ENCODE measurements at places on chromosomes 12 and 14.
A peak's percentile ranks its signal among the peaks of the same experiment; 100 is the strongest.

- no peak for DNase-seq
These were observed 202.2 kb upstream of the PRKD1 start for GRCh38 chr14:30129807-30130206.

DNA sequence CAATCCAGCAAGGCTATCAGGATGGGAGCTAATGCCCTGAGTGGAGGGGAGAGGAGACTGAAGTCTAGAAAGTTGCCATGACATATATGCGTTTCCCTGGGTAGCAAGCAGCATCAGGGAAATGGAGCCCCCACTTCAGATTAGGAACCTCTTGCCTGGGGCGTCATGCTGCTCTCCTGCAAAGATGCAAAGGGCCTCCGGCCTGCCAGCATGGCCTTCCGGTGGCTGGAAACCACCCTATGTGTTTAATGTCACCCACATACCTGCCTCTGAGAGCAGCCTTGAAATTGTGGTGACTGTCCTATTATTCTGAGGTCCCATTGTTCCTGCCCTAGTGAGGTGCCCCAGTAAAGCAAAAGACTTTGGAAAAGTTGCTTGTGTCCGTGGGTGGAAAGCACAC, 10.0 kb upstream of the IFI27L2 start:
- no peak for DNase-seq

- no peak for DNase-seq
These were observed 15.6 kb downstream of the FAM186A start for GRCh38 chr12:50380761-50381325.

DNA sequence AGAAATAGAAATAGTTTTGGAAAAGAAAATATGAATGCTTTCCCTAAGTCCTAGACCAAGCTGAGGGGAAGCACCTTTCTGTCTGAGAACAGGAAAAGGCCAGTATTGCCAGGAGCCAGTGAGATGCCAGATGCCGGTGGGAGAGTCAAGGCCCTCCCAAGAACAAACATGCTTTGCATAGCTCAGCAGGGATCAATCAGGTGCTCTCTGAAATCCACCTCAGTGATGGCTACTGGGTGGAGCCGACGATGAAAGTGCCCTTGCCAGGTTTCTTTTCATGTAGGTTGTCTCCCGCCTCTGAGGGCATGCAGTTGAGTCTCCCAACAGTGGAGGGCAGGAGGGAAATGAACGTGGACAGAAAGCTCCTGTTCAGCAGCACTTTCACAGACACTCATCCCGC, 28.3 kb downstream of the DEGS2 start:
- DNase-seq = no peak

GRCh38 chr14:105059035-105059924, 6.0 kb downstream of the GPR132 start:
- peak; percentile 16 for DNase-seq

GRCh38 chr14:73785834-73786635, 65.6 kb upstream of the PTGR2 start:
- DNase-seq = peak; percentile 93

- DNase-seq = no peak
These were observed 130.2 kb upstream of the LRFN5 start for GRCh38 chr14:41476526-41476925.

GRCh38 chr12:79688376-79689060, 2.2 kb downstream of the PAWR start:
- no peak for DNase-seq

GRCh38 chr14:69652942-69653684, 41.7 kb downstream of the SUSD6 start:
- no peak for DNase-seq

GRCh38 chr12:73225371-73225937, 953.3 kb downstream of the TRHDE start:
- no peak for DNase-seq

- DNase-seq = no peak
These were observed 1.2 kb upstream of the LRP1-AS start for GRCh38 chr12:57148469-57149244.

- no peak for DNase-seq
These were observed 21.5 kb upstream of the ERGIC2 start for GRCh38 chr12:29402437-29402836.

DNA sequence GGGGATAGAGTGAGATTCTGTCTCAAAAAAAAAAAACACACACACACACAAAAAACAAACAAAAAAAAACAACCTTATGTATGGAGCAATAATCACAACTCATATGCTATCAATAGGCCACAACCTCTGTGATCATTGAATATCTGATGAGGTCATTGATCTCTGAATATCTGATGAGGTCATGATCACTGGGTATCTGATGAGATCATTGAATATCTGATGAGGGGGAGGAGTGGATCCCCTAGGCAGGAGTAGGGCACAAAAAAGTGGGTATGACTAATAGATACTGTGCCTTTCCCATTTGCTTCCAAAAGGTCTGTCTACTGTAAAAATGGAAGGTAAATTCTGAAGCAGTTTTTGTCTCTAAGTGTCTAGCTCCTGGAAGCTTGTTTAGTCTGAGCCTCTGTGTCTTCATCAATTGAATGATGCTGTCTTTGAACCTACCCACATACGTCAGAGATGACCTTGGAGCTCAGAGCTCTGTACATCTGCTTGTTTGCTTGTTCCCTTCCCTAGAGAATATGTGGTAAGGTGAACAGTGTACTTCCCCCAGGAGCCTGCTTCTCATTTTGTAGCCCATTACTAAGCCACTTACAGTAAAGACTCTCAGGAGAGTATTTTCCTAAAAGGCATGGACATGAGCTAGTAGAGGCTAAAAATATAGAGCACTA, 13.6 kb downstream of the PAH start:
- no peak for DNase-seq

DNA sequence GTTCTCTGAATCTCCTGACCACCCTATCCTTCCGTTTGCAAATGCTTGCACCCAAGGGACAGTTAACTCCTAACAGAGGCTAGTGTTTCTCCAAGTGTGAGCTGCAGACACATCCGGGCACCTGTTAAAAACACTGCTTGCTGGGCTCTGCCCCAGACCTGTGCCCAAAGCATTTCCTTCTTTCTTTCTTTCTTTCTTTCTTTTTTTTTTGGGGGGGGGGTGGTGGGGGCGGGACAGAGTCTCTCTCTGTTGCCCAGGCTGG, 42.5 kb downstream of the SPRING1 start:
- no peak for DNase-seq

DNA sequence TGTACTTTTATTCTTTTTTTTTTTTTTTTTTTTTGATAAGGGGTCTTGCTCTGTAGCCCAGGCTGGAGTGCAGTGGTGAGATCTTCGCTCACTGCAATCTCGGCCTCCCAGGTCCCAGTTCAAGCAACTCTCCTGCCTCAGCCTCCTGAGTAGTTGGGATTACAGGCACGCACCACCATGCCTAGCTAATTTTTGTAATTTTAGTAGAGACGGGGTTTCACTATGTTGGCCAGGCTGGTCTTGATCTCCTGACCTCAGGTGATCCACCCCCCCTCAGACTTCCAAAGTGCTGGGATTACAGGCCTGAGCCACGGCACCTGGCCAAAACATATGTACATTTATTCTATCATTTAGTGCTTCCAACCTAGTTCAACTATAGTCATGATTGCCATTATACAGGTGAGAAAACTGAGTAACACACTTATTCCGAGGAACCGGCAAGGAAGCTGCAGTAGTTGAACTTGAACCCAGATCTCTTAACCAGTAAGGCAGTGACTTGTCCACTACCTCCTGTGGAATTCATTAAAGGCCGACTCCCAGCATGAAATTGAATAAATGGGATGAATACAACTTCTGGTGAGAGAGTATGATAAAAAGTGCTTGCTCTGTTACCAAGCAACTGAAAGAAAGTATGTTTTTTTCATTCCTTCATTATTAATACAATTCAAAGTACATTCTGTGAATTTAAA, 755 bp upstream of the ATF7IP start:
- no peak for DNase-seq

DNA sequence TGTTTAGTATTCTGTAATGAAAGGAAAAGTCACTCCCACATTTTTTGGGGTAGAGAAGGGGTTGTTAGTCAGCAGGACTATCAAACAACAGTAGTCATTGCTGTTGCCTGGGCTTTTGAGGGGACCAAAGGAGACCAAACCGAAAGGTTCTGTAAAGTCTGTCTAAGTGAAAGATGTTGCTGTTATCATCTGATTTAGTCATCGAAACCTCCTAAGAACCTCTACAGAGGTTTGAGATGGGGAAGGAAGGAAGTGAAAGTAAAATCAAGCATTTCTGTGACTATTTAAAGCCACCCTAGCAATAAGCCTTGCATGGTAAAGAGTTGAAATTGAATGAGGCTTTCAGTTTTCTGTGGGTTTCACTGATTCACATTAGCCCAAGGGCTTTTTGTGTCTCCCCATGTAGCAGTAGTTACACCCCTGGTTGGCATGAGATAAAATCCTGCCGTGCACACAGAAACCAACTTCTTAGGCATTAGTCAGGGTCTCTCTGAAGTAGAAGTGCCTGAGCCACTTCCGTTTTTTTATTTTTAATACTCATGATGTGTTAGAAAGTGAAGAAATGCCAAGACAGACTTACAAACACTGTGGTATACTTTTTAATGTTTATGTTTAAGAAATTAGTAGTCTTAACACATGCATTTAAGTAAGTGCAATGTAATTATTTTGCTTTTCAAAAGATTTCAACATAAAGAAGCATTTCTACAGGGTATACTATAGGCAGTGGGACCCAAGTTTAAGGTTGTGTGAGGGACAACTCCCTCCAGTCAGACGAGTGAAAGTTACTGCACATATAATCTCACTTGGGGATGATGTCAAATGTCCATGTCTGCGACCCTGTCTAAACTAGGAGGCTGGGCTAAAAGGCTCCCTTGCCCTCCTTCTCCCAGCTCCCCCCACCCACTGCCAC, 50.4 kb downstream of the DYRK2 start:
- no peak for DNase-seq

DNA sequence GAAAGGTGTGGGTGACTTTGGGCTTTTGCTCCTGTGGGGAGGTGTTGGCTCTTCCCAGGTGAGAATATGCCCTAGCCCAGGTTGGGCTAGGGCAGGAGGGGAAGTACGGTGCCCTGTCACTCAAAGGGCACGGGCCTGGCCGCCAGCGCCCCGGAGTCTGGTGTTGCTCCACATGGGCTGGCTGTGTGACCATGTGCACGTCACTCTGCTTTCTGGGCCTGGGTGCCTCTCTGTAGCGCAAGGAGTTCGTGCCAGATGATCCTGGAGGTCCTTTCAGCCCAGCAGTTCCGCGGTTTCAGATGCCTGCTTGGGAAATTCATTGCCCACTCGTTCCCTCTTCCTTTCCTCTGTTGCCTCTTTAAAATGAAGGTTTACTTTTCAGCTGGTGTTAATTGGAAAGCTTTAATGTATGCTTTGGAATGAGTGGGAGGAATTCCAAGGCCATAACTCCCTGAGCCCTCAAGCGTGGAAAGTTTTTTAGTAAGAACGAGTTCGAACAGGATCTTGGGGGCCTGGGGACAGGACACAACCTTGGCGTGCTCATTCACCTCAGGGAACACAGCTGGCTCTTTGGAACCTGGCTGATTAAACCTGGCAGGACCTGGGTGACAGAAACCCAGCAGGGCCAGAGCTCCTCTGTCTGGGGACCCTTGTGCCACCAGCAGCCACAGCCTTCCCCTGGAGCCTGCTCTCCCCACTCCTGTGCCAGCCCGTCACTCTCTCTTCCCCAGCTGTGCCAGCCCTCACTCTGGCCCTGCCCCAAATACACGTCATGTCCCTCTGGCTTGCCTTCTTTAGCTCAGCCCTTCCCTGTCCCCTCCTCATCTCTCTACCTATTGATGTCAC, 42.8 kb downstream of the TSPAN9 start:
- DNase-seq = no peak

GRCh38 chr12:42143452-42144157, 1.1 kb downstream of the GXYLT1 start:
- peak; percentile 38 for DNase-seq

DNA sequence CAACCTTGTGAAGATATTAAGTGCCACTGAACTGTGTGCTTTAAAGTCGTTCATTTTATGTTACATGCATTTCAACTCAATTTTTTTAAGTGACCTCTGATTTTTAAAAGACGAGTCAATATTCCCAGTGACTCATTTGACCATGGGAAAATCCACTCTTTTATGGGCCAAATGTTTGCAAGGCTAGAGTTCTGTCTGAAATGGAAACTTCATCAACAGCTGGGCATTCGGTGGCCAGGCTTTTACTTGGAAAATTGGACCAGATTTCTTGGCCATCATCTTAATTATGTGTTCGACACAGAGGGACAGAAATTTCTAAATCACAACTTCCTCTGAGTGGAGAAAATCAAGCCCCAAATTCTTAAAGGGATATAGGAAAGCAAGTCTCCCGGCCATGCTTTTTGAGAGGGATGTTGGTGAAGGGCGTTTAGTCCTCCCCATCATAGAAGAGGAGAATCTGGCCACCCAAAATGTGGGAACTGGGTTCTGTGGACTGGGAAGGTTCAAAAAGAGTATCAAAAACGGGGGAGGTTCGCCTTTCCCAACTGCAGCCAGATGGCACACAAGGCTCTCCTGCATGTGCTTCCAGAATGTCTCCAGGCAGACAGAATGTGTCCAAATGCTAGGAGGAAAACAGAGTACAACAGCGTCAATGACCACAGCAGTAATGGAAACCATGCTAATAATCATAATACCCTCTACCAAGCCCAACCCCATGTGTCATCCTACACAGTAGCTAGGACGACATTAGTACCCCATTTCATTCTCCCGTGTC, 40.9 kb upstream of the FZD10 start:
- DNase-seq = no peak

DNA sequence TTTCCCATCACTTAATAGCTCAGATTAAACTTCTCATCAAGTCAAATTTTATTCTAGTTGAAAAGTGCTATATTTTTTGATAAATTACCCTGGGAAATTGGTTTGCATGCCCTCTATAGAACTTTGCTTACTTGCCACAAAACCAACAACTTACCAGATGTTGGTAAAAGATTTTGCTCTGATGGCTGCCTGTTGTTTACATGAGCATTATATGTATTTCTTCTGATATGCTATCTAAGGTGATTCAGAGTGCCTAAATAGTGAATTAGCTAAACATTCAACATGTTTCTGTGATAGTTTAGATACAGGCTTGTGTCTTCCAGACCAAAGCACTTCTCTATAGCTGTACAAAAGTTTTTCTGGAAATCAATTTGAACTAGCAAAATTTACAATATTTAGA, 51.0 kb downstream of the PPM1A start:
- DNase-seq = no peak

- DNase-seq = no peak
These were observed 7.8 kb upstream of the ADGRD1 start for GRCh38 chr12:130945786-130946492.

GRCh38 chr12:96889273-96889933, 17.7 kb upstream of the NEDD1 start:
- DNase-seq = peak; percentile 83

DNA sequence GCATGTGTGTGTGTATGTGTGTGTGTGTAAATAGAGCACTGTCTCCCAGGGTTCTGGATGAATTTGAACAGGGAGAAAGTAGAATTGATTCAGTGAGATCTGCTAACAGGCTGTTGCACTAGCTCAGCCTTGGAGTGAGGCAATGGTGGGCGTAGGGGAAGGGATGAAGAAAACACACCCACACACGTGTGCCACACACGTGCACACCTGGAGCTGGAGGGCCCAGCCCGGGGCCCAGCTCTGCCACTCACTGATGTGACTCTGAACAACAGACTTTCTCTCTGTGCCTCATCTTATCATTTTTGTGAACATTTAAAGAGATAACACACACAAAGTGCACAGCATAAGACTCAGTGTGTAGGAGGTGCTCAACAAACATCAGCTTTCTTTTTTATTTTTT, 4.2 kb downstream of the ACACB start:
- DNase-seq = no peak
